ENCODE measurements at places on chromosomes 11 and 22.

DNA sequence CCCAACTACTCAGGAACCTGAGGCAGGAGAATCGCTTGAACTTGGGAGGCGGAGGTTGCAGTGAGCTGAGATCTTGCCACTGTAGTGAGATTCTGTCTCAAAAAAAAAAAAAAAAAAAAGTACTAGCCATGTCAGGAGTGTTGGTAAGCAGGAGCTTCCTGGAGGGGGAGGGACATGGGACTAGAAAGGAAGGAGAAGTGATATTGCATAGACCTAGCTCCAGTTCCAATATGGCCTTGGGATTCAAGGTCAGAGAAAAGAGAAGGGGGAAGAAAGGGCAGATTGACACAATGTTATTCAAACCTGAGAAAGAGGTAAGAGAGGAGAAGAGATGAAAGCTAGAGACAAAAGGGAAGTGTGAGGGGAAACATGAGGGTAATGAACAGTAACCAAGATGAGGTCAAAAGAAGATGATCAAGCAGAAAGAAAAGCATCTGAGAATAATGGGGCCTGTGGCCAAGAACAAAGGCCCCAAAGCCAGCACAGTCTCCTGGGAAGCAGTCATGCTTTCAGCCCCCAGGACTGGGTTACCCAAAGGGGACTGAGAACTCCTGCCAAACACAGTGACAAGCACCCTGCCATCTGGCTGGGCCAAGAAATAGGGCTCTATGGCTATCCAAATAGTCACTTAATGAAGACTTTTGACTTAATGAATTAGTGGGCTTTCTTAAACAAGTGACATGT lies 51.7 kb upstream of the FTH1 start:
- no peak for DNase-seq

- DNase-seq, result no peak
Observed at GRCh38 chr11:86620891-86621521, 51.4 kb downstream of the ME3 start.

DNA sequence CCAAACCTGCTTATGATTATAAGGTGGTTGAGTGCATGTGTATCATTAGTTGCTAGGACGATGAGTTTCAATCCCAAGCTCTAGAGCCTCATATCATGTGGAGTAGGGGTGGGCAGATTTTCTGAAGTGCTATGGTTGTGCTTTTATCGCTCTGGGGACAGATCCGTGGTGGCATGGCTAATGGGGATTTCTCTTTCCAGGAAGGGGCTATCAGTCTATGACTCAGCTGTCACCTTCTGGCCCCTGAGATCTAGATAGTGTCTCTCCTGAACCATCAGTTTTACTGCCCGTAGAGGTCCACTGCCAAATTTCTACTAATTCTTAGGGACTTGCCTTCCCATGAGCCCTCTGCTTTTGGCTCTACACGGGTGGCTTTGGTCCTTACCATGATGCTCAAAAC lies 51.8 kb downstream of the FDX1 start:
- DNase-seq, result no peak

- no peak for DNase-seq
Observed at GRCh38 chr11:33500332-33500731, 200.3 kb downstream of the C11orf91 start.

- DNase-seq, result peak; percentile 76
Observed at GRCh38 chr11:63837027-63837688, 1.8 kb upstream of the MARK2 start.

GRCh38 chr11:35391922-35392688 lies 27.3 kb downstream of the SLC1A2 start:
- peak; percentile 55 for DNase-seq

GRCh38 chr11:12245091-12245490 lies 132.3 kb upstream of the PARVA start:
- DNase-seq, result no peak

GRCh38 chr11:976431-977160 lies 50.9 kb downstream of the AP2A2 start:
- DNase-seq, result no peak

DNA sequence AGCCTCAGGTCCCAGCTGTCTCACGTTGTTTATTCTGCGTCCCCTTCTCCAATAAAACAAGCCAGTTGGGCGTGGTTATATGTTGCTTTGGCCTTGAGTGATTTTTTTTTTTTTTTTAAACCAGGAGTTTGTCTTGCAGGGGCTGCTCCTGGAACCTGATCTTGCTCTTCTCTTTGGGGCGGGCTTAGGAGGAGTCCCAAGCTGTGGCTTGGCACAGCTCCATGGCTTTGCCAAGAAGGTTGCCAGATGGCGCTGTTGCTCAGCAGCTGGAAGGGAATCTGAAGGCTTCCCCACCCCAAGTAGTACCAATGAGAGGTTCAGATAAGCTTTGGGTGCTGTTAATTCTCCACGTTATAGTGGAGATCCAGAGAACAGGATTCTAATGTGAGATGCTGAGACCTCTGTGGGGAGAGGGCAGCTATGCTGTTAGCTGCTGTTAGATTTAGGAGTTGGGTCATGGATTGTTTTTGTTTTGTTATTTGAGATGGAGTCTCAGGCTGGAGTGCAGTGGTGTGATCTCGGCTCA lies 2.0 kb upstream of the FERMT3 start:
- peak; percentile 88 for DNase-seq

DNA sequence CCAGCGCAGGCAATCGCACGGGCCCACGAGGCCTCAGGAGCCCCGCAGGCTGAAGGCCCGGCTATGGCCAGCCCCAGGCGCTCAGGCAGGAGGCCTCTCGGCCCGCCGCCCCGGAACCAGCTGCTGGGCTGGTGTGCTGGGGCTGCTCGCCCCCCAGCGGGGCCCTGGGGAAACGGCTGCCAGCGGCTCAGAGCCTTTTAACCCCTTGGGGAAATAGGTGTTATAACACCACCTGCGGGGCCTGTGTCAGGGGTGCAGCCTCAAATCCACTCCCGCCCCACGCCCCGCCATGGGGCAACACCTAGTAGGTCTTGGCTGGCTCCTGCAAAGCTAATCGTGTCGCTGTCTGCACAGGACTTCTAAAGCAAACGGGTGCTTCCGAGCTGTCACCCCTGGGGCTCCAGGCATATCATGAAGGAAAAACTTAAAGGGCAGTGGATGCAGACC lies 237.4 kb downstream of the TTC28 start:
- no peak for DNase-seq

DNA sequence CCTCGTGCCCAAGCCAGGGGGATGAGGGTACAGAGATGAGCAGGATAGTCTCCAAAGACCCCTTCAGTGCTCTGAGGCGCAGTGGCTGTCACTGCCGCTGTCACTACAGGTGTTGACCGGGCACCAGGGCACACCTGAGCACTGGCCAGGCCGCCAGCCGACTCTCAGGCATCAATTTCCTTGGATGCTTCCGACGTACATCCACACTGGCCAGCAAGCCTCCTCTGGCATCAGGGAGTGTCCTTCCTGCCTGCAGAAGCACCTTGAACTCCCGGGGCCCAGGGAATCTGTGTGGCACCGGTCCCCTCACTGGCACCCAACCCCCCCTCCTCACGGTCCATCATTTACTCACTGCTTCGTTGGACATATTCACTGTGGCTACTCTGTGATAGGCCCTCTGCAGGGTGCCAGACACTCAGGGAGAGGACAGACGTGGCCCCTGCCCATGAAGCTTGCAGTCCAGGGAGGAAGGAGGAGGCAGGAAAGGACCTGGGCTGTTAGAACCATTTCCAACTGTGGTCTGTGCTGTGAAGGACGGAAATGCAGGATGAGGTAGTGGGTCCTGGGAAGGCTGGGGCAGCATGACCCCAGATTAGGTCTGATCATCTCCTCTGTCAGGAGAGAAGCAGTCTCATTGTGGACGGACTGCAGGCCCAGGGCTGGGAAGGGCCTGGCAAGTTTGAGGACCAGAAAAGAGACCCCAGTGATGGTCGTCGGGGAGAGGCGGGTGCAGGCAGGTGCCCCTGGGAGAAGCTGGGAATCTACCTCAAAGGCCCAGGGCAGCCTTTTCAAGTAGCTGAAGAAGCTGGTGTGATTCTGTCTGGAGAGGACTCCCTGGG lies 46.3 kb upstream of the ANO1 start:
- no peak for DNase-seq

DNA sequence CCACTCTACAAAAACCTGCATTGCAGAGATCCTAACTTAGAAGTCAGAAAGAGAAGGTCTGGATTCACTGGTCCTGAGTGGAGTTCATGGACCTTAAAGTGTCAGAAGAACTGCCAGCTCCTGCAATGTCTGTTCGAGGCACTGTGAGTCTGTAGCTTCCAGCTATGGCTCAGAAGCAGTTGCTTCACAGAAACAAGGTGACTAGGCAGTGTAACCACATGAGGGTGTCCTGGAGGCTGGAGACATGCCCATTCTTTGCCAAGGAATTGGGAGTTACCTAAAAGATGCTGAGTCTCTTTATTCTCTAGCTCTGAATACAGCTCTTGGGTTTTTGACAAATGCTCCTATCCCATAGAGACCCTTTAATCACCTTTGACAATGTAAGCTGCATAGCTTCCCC lies 130.5 kb downstream of the SPON1 start:
- DNase-seq, result no peak

DNA sequence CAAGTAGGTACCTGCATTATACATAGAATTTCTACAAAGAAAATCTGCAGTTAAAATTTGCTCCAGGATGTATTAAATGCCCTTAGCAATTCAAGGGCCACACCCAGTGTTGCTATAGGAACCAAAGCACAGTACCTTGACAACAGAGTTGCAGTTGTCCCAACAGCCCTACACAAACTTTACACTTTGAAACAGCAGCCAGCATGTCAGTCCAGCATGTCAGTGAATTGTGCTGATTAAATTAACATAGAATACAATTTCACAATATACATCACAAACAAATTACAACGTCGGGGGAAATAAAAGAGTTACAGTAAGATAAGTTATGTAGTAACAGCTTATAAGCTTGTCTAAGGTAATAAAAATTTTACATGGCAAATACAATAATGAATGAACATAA lies 389.2 kb downstream of the SOX6 start:
- DNase-seq, result peak; percentile 38

DNA sequence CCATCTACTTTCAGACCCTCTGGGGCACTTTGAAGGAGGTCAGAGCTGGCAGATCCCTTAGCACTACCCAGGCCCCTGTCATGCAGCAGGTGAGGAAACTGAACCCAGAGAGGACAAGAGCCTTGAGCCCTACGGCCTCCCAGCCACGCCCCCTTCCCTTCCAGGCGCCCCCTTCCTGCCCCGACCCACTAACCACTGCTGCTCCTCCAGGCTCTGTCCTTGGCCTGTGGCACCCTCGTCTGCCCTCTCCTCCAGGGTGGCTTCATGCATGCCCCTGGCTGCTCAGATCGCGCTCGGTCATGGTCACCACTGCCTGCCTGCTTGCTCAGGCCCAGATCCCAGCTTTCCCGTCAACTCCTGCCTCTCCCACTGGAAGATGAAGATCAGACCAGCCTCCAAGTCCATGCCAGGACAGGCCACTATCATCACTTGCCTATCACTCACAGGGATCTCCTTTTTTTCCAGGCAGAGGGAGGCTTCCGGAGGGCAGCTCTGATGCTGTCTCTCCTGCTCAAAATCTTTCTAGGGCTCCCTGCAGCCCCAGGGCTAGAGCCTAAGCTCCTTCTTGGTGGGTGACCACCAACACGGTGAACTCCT lies 30.7 kb downstream of the ELFN2 start:
- no peak for DNase-seq

- DNase-seq, result no peak
Observed at GRCh38 chr11:94379613-94380012, 21.6 kb downstream of the GPR83 start.

GRCh38 chr11:114001416-114001815 lies 26.5 kb downstream of the HTR3A start:
- DNase-seq, result no peak

DNA sequence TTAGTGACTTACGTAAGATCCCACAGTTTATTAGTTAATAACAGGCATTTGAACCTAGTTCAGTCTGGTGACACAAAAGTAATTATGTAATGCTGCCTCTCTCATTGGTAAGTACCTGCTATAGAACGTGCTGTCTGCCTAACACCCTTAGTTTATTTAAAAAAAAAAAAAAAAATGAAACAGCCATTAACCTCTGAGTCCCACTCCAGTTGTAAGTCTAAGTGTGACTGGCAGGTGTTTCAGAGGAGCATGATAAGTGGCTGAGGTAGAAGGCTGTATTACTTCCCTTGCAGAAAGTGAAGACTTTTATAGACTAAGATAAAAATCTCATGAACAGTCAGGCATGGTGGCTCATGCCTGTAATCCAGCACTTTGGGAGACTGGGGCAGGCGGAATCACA lies 140.5 kb downstream of the TRIM44 start:
- DNase-seq, result no peak

GRCh38 chr11:63551091-63551888 lies 11.9 kb downstream of the PLAAT2 start:
- DNase-seq, result no peak

DNA sequence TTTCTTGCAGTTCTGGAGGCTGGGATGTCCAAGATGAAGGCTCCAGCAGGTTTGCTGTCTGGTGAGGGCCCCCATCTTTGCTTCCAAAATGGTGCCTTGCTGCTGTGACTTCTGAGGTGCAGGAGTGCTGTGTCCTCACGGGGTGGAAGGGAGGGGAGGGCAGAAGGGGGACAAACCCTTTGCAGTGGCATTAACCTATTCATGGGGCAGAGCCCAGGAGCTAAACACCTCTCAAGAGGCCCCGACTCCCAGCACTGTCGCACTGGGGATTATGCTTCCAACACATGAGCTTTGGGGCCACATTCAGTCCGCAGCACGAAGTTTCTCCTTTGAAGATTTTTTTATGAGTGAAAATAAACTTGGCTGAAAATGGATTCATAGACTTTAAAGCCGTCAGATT lies 25.5 kb upstream of the OSBPL5 start:
- no peak for DNase-seq
